EL (cell line): ENCODE measurements at places on chromosomes 12 and 14.

DNA sequence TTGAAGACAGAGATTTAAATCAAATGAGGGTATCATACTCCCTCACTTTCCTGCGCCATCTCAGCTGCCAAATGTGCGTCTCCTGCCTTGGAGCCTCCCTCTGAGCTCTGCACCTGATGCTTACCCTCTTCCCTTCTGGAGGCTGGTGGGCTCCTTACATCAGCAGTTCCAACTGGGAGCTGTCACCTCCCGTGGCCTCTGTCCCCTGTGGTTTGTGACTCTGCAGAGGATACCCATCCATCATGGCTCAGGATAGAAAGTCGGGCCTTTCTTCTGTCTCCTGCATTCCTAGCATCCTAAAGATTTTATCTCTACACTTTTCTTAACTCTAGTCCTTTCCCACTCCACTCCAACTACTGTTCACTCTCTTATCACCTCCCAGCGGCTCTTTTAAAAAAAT lies 570.6 kb downstream of the BCL11B start:
- DNase-seq: no peak

- no peak for DNase-seq
Measured at GRCh38 chr12:11824736-11825135, 175.3 kb downstream of the ETV6 start.

DNA sequence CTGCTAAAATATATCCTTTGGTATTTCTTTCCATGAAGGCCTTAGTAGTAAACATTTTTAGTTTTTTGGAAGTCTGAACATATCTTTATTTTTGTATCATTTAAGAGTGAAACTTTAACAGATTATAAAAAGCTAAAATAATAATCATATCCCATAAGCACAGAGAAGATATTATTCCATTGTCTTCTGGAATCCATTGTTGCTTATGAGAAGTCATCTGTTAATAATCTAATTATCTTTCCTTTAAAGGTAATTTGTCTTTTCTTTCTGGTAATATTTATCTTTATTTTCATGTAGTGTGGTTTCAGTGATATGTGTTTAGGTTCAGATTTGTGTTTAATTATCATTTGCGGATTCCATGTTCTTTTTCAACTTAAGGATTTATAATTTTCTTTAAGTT lies 261.7 kb downstream of the MSRB3 start:
- DNase-seq: no peak

DNA sequence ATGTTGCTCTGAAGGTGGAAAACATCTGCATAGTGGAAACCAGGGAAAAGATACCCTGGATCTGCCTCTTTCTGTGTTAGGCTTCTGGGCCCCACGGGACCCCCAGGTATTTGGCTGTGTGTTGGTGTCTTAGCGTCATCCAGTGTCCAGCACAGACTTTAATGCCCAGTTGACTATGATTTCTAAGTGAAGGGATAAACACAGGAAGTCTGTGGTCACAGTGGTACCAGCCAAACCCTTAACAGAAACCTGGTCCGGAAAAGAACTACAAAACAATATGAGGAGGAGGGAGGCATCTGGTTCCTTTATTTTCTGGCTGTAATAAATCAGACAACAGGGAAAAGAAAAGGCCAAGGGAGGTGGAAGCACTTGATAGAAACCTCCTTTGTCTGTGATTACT lies 56.4 kb downstream of the CMKLR1 start:
- DNase-seq: no peak

DNA sequence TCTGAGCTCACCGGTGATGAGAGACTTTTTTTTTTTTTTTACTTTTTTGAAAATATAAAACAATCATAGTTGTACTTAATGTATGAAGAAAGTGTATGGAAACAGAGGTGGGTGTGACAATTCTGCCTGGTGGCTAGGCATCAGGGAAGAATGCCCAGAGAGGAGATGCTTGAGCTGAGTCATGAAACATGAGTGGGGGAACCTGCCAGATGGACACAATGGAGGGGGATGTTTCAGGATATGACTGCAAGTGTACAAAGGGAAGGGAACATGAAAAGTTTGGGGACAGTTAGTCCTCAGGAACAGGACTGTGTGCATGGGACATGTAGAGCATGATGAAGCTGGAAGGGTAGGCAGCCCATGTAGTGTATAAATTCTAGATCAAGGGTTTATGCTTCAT lies 274.2 kb upstream of the E2F7 start:
- peak; percentile 35 for DNase-seq

DNA sequence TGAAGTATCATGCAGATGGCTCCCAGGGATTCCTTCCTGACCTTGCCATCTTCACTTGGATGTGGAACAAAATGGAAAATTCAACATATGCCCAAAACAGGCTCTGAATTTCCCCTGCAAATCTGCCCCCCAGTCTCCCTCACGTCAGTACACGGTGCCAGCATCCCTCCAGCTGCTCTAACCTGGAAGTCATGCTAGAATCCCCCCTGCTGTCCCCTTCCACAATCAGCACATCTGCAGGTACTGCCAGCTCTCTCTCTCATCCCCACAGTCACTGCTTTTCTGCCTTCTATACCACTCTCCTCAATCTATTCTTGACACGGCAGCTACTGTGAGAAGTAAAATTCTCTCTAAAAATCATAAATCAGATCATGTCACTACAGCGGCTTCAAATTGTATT lies 21.6 kb downstream of the GALNT6 start:
- no peak for DNase-seq

DNA sequence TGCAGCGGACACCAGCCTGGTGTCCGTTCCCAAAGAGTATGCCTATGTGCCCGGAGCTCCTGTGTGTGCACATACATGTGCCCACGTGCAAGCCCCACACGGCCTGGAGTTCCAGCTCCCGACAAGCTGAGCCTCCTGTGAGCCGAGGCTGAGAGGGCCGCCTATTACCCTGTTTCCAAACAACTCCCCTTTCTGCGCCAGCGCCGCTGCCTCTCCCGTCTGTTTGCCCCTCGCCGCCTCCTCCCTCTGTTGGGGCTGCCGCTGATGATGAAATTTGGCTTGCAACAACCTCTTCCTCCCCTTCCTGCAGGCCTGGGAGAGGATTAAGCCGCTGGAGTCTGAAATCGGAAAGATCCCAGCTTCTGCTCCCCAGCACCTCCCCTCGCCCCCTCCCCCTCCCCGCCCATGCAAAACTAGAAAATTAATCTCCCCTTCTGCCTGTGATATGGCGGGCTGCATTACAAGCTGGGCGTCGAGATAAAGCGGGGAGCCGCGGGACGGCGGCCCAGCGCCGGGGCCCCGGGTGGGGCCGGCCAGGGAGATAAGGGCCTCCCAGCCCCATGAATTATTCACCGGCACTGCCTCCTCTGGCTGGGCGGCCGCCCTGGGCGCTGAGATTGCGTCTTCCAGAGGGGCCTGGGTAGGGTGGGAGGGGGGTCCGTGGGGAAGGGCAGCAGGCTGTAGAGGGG lies 6.8 kb upstream of the ASIC1 start:
- DNase-seq: no peak

DNA sequence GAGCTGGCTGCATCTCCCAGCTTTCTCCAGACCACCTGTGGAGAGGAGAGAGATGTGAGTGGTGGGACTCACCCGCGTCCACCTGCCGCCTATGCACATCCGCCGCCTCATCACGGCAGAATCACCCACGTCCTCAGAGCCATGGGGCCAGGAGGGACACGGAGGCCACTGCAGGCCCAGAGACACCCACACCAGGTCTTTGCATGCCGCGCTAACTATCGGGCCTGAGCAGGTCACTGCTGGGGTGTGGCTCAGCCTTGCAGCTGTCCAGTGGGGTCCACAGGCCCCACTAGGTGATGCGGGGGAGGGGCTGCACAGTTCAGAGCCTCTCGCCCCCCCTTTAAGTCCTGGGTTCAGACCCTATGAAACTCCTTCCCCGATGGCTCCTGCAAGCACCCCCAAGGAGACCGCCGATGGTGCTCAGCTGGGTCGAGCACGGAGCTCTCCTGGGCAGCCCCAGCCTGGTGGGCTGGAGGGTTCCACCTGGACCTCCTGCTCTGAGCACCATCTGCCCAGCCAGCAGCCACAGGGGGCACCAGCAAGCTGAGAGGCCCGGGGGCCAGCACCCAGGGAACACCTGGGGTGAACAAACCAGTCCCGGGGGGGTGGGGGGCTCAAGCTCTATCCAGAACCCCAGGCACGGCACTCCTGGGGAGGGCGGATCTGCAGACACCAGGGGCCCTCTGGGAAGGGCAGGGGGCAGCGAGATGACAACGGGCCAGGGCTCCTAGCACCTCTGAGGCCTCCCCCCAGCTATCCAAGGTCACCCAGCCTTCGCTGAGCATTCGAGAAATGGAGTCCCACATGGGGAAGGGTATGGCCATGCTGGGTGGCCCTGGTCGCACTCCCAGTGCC lies 34.3 kb downstream of the CCNK start:
- DNase-seq: no peak

DNA sequence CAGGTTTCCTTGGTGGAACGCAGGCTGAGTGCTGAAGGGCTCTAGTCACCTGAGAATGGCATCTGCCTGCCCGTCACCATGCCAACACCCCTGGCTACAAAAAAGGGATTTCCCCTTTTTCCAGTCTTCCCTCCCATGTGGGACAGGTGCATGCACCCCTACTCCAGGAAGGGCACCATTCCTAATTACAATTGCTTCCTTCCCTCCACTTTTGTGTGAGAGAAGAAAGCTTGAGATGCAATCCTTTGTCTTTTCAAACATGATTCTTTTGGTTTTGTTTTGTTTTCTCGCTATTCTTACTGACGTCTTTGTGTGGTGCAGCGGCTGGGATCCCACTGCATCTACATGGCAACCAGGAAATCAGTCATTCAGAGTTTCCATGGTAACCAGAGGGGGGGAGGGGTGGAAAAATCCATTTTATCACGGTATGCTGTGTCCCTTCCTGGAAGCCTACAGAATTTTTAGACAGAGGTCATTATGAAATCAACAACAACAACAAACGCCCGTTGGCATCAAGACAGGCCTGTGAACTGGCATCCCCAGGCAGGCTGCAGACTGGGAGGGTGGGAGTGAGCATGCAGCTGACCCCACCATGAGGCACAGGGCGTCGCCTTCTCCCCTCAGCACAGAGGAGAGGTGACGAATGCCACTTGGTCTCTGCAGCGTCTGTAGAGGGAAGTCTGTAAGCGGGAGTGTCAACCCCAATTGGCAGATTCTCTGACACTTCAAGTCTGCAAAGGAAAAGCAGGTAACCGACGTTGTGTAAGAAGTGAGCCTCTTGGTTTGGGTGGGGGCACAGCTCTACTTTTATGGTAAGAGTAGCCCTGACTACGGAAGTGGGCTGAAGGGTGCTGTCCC lies 13.6 kb upstream of the GNG2 start:
- DNase-seq: peak; percentile 24

- peak; percentile 2 for DNase-seq
Measured at GRCh38 chr12:92338671-92339070, 193.0 kb upstream of the BTG1 start.

GRCh38 chr14:50237427-50237826 lies 6.0 kb upstream of the SOS2 start:
- no peak for DNase-seq

DNA sequence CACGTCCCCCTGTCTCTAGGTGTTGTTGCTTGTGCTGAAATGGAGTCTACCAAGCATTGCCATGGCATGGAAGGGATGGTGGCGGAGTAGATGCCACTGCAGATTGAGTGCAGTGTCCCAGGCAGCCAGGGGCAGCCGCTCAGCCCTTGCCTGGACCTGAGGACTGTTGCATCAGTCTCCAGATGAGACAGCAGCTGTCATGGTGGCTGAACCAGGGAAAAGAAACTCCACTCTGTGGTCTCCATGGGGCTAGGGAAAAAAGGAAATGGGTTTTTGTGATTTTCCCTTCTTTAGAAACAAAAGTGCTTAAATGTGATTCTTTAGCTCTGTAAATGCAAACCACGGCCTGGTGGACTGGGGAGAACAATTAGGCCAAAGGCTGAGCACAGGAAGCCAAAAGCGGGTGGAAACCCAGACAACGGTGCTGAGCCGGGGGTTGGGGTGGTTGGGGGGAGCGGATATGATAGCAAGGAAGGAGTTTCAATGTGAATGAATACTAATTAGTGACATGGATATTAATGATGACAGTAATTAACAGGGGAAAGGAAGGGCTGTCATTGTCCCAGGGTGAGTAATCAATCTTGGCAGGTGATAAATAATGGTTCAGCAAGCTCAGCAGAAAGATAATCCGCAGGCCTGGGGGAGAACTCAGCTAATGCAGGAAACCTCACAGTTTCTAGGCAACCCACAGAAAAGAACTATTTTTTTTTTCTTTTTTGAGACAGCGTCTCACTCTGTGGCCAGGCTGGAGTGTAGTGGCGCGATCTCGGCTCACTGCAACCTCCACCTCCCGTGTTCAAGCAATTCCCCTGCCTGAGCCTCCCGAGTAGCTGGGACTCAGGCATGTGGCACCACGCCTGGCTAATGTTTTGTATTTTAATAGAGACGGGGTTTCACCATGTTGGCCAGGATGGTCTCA lies 442.6 kb downstream of the DPF3 start:
- DNase-seq: no peak

DNA sequence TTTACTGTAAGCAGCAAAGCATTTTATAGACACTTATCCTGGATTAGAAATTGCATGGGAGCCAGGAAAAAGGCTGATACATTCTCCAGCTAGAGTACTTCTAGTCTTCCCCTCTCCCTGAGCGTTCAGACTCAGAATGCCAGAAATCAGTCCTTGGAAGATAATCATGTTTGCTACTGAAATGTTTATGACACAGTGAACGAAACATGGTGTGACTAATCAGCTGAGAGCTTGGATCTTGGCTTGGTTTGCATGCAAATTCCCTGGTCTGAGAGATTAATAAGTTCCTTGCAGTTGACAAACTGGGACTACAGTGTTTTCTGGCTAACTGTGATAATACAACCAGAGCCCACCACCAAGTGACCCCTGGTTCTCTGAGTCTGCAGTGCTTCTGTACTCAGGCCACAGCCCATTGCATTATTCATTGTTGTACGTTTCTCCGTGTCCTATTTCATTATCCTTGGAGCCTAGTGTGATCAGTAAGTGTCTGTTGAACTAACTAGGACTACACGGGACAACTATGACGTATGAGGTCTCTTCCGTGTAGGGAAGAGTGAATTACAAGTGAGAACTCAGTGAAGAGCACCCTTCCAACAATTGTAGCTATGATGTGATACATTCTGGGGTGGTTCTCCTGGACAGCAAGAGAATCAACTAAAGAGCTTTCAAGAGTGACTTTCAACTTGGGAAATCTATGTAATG lies 34.6 kb upstream of the EVL start:
- DNase-seq: peak; percentile 90

- no peak for DNase-seq
Measured at GRCh38 chr12:86249851-86250250, 6.3 kb downstream of the MGAT4C start.

DNA sequence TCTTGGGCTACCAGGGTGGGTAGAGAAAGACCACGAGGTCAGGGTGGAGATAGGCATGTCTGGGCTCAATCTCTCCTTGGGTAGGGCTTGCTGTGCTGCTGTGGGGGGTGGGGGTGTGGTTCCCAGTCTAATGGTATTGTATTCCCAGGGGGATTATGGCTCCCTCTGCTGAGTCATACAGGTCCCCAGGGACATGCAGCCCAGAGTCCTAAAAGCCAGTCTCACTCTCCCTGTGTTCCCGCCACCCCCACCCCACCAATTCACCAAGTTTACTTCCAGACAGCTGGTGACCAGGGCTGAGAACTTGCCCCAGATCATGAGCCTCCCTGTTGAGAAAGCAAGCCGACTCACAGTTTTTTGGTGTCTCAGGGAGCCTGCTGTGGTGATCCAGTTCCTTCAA lies 367.6 kb downstream of the C12orf75 start:
- DNase-seq: no peak

- DNase-seq: no peak
Measured at GRCh38 chr12:130497991-130498390, 160.3 kb downstream of the PIWIL1 start.

GRCh38 chr14:103740991-103741689 lies 25.5 kb downstream of the ZFYVE21 start:
- peak; percentile 38 for DNase-seq

GRCh38 chr14:67951529-67952135 lies 132.1 kb downstream of the RAD51B start:
- DNase-seq: peak; percentile 37
